HEK293T (cell line): ENCODE measurements at places on chromosomes 5 and 9.

GRCh38 chr5:116571568-116572349 is 2.9 kb downstream of the SEMA6A start:
- DNase-seq = peak; percentile 19

- no peak for DNase-seq
Measured at GRCh38 chr5:172624996-172625964, 15.8 kb upstream of the NEURL1B start.

DNA sequence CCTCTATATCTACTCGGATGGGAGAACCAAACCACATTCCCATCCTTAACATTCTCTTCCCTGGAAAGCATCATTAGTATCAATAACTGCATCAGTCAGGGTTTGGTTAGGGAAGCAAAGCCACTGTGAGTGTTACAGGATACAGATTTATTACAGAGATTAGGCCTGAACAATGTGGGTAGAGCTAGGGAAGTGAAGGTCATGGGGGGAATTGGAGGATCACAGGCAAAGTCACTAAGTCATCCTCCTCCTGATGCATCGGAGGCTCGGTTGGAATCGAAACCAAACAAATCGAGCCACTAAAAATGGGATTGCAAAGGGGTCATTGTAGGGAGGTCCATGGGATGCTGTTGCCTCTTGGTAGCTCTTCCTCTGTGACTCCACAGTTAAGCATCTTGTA is 61.8 kb upstream of the ZBTB43 start:
- no peak for DNase-seq

DNA sequence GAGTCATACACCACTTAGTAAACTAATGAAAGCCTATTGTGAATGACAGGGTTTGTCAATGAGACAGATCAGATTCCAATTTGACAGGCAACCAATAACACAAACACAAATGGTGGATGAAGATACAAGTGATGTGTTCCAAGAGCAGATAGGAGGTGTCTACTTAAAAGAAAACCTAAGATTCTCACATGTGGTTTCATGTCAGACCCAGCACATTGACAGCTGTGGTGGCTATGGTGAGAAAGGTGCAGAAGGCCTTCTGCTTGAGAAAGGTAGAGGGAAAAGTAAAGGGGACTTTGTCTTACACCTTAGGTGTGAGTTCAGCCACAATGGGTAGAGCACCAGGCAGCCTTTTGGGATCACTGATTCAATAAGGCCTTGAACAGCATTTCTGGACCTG is 11.2 kb downstream of the ANKRD31 start:
- DNase-seq = no peak

DNA sequence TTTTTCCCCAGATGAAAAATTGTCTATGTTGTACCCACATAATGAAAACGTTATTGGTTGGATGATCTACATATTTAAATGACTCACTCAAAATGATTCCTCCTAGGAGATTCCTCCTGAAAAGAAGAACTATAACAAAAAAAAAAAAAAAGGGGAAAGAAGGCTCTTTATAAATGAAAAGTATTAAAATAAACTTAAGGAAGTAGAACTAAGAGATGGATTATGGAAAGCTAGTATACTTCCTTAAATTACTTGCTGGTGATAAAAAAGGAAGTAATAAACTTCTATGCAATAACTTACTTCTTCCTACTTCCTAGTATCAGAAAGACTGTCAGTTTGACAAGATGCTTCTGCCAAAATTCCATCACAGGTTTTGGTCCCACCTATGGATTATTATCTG is 1087.7 kb downstream of the CDH12 start:
- no peak for DNase-seq

DNA sequence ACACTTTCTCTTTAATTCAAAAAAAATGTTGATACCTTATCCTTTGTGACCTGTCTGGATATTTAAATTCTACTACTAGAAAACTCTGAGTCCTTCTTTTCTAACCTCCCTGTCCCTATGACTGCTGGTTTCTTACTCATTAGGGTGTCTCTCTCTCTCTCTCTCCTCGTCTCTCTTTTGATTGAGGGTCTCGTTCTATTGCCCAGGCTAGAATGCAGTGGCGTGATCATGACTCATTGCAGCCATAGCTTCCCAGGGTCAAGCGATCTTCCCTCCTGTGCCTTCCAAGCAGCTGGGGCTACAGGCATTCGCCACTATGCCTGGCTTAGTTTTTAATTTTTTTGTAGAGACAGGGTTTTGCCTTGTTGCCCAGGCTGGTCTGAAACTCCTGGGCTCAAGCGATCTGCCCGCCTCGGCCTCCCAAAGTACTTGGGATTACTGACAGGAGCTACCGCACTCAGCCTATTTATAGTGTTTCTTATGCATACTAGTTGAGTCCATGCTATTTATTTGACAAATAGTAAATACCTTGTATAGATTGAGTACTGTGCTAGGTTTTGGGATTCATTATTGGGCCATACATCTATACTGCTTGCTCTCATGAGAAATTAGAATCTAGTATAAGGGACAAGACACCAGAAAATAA is 61.9 kb downstream of the NSD1 start:
- DNase-seq = no peak

GRCh38 chr9:27282269-27282668 is 14.7 kb downstream of the EQTN start:
- no peak for DNase-seq

DNA sequence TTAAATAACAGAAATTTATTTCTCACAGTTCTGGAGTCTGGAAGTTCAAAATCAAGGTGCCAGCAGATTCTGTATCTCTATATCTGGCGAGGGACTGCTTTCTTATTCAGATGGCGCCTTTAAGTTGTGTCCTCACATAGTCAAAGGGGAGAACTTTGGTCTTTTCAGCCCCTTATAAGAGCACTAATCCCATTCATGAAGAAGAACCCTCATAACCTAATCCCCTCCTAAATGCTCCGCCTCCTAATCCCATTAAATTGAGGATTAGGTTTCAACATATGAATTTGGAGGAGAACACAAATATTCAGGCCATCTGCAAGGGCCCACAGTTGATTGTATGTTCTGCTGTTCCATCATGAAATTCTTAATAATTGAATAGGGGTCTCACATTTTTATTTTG is 10.8 kb upstream of the CCDC152 start:
- DNase-seq = no peak

- DNase-seq = no peak
Measured at GRCh38 chr5:14028188-14028587, 83.7 kb upstream of the DNAH5 start.

DNA sequence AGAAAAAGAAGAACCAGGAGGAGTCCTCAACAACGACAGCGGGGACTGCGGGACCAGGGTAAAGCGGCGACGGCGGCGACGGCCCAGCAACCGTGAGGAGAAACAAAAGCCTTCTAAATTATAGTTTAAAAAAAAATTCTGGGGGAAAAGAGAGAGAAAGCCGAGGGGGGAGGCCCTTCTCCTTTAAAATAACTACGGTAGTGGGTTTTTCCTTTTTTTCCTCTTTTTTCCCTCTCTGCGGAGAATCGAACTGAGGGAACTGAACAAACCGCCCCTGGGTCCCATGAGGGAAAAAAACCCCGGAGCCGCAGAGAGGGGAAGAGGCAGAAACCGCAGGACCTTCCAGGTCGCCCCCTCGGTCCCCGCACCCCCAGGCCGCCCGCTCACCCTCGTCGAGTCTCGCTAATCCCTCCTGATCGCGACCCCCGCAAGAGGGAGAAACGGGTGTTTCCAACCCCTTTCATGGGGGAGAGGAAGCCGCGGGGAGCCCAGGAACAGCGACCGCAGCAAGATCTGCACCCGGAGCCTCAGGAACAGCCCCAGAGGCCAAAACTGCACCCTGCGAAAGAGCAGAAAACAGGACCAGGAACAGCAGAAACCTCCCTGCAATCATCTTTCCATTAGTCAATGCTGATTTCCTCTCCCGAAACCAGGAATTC is 453 bp downstream of the CPEB4 start:
- DNase-seq = no peak

DNA sequence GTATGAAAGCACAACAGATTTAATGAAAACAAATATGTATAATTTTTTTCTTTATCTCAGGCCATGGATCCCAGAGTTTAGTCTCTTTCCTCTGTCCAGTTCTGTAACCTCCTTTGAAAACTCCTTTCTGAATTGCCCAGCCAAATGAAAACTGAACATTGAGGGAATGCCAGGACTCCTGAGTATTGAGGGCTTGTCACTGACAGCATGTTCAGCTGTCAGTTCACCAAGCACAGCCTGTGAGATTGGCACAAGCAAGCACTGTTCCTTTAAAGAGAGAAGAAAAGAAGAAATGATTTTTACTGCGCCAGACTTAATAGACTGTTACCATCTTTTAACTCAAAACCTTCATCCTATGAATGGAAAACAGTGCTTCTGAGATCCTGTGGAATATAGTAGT is 27.3 kb downstream of the TTC1 start:
- no peak for DNase-seq

DNA sequence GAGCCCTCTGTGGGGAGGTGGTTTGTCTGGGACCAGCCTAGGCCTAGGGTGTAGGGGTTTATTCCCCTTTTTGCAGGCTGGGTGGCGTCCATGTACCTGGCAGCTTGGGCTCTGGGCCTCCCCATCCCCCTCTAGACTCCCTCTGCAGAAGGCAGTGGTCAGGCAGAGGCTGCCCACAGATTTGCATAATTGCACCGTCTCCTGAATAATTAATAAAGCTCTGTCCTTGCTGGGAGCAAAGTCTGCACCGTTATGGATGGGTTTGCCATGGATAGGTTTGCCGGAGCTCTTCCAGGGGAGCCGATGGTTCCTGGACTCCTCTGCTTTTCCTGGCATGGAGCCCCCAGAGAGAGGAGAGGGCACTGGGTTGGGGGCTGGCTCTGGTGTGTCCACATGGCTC is 60.4 kb downstream of the DAB2IP start:
- no peak for DNase-seq

DNA sequence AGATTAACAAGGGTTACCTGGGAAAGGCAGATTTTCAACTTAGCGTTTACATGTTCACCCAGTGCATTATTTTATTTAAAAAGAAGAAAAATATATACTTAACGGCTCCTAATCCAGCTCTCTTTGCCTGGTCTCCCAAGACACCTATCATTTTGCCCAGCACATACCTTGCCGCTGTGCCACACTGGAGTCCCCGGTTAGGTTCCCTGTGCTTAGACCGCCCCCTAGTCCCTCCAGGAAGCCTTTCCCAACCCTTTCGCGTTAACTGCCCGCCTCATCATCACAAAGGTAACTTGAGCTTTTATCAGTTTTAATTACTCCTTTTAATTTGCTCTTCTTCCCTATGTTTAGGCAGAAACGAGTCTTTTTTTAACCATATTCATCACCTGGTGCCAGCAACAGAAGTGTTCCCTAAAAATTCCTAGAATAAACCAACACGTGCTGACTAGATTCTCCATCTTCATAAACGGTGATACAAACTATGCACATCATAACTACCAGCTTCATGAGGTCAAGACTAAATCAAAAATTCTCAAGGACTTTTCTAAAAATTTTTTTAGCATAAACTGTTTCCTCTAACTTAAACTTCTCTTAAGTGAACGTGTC is 19.7 kb downstream of the DNAJA1 start:
- DNase-seq = no peak

GRCh38 chr9:127423476-127423933 is 677 bp upstream of the ZNF79 start:
- no peak for DNase-seq

DNA sequence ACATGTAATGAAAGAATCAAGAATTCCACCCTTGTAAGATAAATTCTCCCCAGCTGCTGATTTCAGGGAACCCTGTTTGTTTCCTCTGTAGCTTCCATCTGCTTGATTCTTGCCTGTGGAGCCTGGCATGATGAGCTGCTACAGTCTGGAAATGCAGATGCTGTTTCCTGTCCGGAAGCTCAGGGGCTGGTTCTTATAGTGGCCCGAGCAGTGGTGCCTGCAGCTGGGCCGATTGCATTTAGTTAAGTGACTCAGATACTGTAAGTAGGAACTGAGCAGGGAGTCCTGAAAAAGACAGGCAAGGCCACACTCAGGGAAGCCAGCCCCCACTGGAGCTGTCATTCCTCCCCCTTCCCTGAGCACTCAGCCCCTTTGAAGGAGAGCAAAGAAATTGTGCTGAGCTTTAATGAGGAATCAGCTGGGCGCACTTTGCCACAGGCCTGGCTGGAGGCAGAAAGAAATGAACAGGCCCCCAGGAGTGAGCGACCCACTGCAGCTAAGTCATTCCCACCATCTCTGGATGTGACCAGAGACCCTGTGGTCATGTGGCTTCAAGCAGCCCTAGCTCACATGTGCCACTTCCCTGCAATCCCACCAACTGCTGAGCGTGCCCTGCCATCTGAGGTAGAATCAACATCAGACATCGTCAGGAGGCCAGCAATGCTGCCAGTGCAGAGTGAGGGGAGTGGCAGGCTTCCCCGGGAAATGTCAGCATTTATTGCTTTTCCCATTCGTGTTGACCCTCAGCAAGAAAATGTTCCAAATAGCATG is 206.0 kb upstream of the WWC1 start:
- DNase-seq = no peak

GRCh38 chr9:129209580-129209979 is 31.5 kb upstream of the IER5L start:
- DNase-seq = no peak

DNA sequence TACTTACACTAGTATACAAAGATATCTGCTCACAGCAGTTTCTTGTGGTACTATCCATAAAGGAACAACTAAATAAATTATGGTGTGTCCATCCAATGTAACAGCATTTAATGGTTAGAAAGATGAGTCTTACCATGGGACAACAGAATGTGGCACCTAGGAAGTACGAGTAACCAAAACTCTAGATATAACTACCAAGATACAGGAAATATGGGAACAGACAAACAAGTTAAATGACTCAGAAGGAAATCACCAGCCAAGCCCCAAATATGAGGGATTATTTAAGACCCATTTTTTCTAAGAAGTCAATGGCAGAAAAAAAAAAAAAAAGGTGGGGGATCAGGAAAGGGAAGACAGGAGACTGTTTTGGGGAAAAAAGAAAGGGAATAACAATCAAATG is 294.8 kb downstream of the PRELID2 start:
- DNase-seq = no peak

DNA sequence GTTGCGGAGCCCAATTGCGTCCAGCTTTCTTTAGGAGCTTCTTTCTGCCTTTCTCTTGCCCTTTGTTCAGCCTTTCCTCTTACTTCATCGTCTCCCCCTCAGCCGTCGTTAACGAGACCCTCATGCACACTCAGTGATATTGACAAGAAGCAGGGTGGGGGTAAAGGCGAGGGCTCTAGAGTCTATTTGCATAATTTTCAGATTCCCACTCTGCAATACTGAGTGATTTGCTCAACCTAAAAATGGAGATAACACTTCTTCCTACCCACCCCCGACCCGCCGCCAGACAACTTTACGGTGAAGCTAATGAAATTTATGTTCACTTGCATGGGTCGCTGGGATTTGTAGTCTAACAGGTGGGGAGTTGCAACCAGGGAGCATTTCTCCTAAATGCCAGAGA is 1.3 kb upstream of the TBC1D2 start:
- peak; percentile 46 for DNase-seq

DNA sequence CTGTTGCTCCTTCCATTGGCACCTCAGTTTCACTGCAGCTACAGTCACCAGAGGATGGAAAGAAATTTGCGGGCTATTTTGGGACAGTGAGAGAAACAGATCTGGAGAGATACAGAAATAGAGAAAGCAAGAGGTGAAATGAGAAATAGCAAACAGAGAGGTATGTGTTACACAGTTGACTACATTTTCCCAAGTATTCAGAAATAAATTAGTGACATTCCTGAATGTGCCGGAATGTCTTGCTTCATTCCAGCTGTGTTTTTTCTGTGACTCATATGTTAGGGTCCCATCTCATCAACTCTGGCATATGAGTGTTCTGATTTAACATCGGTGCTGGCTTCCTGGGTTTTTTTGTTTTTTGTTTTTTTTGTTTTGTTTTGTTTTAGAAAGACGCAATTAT is 63.8 kb upstream of the ZNF462 start:
- no peak for DNase-seq
